ENCODE measurements at places on chromosomes 5 and 9. TPM values are rescaled to one million over a fixed set of nuclear protein-coding genes. Genes with fewer than 3 reads are reported as not detected.

DNA sequence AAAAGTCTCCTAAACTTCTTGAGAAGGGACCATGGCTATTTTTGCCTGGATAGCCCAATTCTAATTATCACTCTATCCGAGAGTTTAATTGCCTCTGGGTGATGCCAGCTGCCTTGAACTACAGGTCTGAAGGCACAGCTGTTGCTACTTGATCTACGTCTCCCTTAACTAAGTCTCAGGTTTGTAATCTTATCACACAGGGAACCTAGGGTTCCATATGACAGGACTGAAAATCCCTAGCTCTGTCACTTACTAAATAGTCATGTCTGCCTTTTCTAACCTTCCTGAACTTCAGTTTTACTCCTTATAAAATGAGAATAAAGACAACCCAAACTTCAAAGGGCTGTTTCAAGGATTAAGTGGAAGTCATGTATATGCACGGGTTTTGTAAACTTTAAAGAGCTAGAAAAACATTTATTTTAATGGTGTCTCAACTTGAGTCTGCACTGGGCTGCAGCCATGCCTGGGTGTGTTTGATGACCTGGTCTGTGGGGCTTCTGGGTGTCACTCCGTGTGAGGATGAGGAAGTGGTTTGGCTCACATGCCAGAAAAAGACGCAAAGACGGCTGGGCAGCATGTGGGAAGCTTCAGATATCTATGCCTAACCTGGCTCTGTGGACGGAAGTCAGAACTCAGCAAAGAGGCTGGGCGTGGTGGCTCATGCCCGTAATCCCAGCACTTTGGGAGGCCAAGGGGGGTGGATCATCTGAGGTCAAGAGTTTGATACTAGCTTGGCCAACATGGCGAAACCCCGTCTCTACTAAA lies 129.3 kb upstream of the SLC44A1 start:
- DNase-seq, result peak; percentile 50

- no peak for DNase-seq
Observed at GRCh38 chr5:137022725-137023124, 476.4 kb downstream of the SPOCK1 start.

GRCh38 chr9:70392189-70392588 lies 22.3 kb downstream of the KLF9 start:
- DNase-seq, result no peak

GRCh38 chr9:113011911-113012381 lies at the start of gene ZNF883:
Gene ZNF883, minus strand, starts transcription at chr9:113012192.
- peak; percentile 40 for DNase-seq

Gene CAMK2A
- total RNA-seq, result not detected

Gene ZFP2
- 0.89 TPM for total RNA-seq

Gene SLC30A5
- total RNA-seq, result 34.3 TPM

Gene AGTPBP1
- total RNA-seq, result 42.6 TPM
